ENCODE measurements at places on chromosomes 11 and 22.
A peak's percentile ranks its signal among the peaks of the same experiment; 100 is the strongest.

- DNase-seq = no peak
These were observed 39.6 kb downstream of the TBC1D22A start for GRCh38 chr22:46801826-46802607.

- DNase-seq = no peak
These were observed 136.8 kb downstream of the KIF18A start for GRCh38 chr11:27971171-27971570.

GRCh38 chr11:67541198-67541597, 18.0 kb upstream of the CABP2 start:
- DNase-seq = no peak

DNA sequence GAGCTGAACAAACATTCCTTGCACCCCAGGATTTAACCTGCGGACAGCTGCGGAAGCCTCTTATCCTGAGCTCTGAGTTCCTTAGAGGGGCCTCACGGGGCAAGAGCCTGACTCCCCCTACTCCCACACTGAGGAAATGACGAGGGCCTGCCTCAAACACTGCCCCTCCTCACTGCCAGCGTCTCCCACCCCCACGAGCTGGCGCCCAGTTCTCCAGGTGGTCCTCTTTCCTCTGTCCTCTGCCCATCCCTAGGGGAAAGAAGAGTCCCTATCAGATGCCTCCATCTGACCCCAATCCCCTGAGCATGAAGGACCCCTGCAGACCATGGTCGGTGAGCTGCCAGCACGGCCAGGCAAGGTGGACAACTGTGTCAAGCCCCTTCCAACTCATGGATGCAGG, 14.3 kb downstream of the CHST1 start:
- DNase-seq = no peak

DNA sequence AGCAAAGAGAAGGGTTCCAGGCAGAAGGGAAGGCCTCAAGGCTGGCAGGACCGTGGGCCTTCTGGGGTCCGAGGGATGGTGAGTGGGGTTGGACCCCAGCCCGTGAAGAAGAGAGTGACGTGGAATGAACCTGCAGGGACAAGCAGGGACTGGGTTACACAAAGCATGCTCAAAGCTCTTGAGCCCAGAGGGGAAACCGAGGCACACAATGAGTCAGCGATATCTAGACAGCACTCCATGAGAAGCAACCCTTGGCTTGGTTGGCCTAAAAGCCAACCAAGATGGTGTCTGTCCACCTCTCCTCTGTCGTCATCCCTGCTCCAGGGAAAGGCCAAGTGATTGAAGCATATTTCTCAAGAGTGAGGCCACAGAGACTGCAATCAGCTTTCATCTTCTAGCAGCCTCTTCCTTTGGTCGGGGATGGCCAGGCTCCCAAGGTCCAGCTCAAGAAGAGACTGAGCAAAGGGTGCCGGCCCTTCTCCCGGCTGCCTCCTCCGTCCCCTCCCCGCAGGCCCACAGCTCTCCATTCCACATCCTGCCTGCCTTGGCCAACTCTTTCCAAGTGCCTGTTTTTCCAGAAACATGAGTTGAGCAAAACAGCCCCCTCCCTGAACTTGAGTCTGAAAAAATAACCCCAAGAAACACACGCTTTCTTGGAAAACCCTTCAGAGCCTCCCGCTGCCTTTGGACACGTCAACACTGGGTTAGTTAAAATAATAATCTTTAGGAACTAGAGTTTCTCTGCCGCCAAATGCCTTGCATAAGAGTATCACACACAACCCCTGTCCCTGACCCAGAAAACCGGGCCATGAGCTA, 556.6 kb downstream of the MIAT start:
- no peak for DNase-seq

DNA sequence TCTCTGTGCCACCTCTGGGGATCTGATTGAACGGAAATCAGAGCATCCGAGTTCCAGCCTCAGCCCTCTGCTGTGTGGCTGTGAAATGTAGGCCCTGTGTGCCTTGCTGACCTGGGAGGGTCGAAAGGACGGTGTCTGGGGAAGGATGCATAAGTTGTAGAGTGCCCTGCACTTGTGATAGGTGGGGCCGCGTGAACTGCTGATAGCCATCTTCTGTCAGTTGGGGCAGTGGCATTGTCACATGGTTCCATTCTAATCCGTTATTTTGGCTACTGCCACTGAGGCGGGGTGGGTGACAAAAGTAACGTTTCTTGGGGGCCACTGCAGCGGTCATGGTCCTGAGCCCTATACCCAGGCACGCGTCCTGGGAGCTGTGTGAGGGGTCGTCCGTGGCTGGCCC, 63.4 kb downstream of the LRP5 start:
- DNase-seq = no peak

GRCh38 chr11:11381471-11382105, 28.5 kb upstream of the CSNK2A3 start:
- no peak for DNase-seq

GRCh38 chr11:72589802-72590761, 84.1 kb downstream of the PDE2A start:
- DNase-seq = no peak

GRCh38 chr11:66768818-66769217, 39.8 kb upstream of the SPTBN2 start:
- no peak for DNase-seq

DNA sequence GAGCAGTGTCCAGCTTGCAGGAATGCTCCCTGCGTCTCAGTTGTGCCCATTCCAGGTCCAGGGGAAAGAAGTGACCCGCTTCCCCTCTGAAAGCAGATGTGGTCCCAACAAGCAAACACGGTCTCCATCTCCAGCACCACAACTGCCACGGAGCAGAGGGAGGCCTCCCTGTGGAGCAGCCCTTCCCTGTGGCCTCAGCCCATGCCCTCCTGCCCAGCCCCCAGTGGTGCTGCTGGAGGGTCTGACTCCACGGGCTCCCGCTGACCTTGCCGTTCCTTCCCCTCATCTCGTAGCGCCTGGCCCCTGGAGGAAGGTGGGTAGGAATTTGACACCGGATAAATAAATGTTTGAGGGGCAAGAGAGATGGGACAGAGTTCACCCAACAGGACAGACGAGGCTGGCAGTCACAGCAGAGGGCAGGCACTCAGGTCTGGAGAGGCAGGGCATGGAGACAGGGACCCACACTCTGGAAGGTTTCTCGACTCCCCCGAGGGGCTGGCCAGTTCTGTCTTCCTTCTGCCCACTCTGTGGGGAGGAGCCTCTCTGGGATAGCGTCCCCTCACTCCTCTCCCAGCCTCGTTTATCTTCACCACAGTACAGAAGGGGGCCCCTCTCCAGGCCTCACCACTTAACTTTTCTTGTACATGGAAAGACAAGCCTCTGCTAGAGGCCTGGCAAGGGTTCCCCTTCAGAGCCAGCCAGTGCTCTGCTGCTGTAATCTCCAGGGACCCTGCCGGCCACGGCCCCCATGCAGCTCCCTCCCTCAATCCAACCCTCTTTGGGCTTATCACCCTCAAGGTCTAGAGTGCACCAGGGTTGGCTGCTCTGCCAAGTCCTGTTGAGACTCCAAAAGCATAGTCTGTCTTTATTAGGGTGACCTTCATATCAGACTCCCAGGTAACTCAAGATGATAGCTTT, 7.5 kb upstream of the ST3GAL4 start:
- DNase-seq = no peak

DNA sequence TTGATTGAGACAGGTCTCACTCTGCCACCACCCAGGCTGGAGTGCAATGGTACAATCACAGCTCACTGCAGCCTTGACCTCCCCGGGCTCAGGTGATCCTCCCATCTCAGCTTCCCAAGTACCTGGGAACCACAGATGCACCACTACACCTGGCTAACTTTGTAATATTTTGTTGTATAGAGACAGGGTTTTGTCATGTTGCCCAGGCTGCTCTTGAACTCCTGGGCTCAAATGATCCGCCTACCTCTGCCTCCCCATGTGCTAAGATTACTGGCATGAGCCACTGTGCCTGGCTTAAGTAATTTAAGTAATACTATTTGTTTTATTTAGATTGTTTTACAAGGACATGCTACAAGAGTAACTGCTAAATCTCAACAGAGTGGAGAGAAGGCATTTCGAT, 33.5 kb downstream of the ZNF143 start:
- no peak for DNase-seq

GRCh38 chr22:26601726-26602125, 11.8 kb upstream of the TPST2 start:
- no peak for DNase-seq

DNA sequence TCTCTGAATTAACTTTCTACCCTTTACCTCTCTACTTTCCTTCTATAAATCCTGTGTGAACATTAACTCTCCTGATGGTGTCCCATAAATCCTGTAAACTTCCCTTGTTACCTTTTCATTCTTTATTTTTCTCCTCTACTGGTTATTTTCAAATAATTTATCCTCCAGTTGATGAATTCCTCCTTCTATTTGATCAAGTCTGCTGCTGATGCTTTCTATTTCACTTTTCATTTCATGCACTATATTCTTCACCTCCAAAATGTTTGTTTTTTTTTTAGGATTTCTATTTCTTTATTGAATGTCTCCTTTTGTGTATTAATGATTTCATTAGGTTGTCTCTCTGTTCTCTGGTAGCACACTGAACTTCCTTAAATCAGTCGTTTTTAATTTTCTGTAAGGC, 68.6 kb downstream of the KCNQ1OT1 start:
- no peak for DNase-seq

GRCh38 chr11:19957294-19957943, 202.9 kb downstream of the DBX1 start:
- no peak for DNase-seq

GRCh38 chr11:74634537-74634936, 42.2 kb downstream of the POLD3 start:
- DNase-seq = no peak

- no peak for DNase-seq
These were observed 824 bp upstream of the CBX6 start for GRCh38 chr22:38872831-38873248.

DNA sequence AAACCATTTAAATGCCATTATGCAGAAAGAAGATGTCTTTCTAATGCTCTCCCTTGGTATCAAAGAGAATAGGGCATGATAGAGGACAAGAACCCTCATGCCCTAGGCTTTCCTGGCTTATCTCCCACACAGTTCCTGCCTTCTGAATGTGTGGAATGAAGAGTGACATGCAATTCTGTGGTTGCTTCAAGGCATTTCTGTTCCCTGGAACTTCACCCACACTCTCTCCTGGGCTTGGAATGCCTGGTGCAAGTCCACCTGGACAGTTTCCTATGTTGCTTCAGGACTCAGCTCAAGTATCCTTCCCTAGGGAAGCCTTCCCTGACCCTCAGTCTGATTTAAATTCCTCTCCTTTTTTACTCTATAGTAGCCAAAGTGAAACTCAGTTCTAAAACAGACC, 53.8 kb upstream of the DRD2 start:
- no peak for DNase-seq

DNA sequence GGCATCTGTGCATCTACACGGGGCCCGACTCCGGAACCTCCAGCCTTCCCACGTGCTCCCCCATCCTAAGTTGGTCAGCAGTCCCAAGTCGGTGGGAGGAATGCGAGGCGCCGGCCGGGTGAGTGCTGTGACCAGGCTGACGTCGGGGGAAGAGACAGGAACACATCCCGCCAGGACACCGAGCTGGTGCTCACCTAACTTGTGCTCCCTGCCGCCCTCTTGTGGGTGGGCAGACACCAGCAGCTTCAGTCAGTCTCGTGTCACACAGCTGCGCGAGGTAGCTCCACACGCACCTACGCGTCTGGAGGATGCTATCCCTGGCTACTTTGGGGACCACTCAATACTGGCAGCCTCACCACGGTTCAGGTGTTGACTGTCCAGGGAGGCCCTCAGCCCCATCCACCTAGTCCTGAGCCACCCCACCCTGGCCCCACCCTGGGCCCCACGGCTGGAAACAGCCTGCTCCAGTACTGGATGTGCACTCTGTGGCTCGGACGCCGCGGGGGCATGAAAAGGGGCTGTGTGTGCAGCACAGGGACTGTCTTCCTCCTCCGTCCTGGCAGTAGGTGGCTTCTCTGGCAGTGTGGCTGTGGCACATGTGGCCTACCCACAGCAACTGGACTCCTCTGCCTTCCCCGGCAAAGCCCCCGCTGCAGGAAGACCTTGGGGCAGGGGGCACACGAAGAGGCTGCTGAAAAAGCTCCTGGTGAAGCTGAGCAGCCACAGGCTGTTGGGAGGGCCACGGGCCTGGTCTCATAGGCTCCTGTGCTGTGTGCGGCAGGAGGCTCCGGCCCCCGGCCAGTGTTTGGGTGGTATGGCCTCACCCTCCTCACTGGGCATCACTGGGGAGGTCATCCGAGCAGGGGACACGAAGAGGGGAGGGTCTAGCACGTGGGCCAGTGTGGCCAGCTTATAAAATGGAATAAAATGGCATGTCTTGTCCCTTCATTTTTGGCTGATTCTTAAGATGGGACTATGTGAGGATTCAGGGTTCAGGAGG, 11.2 kb upstream of the BID start:
- no peak for DNase-seq

GRCh38 chr11:96373826-96374225, 15.9 kb downstream of the CCDC82 start:
- DNase-seq = no peak

DNA sequence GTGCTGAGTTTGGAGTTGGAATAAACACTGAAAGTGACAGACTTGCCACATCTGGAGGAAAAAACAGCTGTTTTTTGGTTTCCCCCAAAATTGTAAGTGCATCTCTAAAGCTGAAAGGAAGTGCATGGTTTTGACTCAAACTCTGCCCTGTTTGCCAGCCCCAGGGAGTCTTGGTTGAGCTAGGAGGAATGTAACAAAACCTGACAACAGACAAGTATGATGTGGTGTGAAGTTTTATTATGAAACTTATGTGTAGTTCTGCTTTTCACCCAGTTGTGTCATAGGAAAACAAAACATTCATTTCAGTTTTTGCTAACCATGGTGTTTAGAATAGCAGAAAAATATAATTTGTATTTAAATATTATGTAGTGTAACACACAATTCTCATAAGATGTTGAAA, 31.7 kb upstream of the PDE3B start:
- DNase-seq = no peak

DNA sequence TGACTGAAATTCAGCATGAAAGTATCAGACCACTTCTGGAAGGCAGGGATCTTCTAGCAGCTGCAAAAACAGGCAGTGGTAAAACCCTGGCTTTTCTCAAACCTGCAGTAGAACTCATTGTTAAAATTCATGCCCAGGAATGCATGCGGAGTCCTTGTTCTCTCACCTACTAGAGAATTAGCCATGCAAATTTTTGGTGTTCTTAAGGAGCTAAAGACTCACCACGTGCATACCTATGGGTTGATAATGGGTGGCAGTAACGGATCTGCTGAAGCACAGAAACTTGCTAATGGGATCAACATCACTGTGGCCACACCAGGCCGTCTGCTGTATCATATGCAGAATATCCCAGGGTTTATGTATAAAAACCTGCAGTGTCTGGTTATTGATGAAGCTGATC, 19.1 kb downstream of the ZBTB44 start:
- DNase-seq = no peak

- DNase-seq = no peak
These were observed 119.9 kb downstream of the MAML2 start for GRCh38 chr11:96223083-96223482.

- DNase-seq = peak; percentile 87
These were observed 74.5 kb upstream of the CSNK2A3 start for GRCh38 chr11:11427542-11427941.

Measured in NCI-H748 treated with DMSO at 0.1 percent for 48 hours (cell line).